ENCODE measurements at places on chromosomes 11 and 22.

GRCh38 chr11:17810746-17811145 lies 76.2 kb downstream of the KCNC1 start:
- peak; percentile 21 for DNase-seq

DNA sequence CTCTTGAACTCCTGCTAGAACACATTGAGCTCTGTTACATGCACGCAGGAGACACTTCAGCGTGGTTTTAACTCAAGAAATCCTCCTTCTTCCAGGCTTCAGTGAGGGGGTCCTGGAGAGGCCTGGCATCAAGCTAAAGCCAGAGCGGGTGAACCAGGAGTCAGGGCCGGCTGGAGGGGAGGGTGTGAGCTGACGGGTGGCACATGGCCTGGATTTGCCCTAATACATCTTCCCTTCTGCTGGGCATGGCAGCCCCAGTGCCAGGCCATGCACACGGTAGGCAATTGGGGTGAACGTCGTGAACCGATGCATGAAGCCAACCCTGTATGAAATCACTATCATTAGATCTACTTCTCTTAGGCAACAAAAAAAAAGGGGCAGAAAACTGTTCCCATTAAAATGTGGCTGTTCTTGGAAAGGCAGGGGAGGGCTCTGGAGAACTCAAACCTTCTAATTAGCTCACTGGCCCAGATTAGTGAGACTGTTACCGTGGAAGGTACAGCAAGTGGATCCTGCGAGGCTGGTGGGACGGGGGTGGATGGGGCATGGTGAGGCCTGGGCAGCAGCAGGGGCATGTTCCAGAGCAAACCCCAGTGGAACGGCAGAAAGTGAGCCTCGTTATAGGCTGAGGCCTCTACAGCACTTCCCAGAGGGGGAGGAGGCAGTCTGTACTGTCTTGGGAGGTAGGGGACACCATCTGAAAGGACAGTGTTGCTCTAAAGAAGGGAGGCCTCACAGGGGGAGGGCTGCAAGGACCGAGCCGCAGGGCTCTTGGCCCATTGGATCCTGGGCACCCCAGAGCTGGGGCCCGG lies 10.6 kb downstream of the IFT27 start:
- DNase-seq: no peak

DNA sequence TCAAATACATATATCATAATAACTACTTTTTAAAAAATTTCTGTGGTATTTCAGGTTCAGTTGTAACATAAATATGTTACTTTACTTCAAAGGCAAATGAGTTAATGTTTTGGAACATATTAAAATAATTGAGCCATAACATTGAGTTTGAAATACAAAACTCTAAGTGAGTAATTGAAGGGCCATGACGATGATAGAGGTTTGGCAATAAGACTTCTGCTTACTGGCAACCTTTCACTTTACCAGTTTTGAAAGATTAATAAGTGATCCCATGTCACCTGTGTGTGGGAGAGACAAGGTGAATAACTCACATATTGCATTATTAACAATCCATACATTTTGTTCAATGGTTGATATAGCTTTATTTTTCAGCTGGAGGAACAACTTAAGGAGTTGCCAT lies 144.4 kb downstream of the GRIA4 start:
- no peak for DNase-seq

- DNase-seq: no peak
These were observed 7.1 kb upstream of the SLC35E4 start for GRCh38 chr22:30628491-30628890.

- peak; percentile 28 for DNase-seq
These were observed 35.0 kb downstream of the PPFIA1 start for GRCh38 chr11:70305501-70305900.

DNA sequence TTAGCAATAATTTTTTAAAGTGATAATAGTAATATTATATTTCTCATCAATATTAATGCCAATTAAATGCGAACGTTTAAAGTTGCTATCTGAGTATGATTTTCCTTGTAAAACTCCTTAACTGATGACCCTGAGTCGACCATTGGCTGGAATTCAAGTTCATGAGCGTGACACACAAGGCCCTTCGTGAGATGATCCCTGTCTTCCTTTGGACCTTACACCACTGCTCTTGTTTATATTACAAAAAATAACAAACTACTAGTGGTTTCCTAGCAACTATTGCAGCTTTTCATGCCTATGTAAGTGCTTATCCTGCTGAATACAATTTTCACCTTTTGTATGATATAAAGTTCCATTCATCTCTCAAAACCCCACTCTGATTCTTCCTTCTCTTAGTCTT lies 752.9 kb downstream of the CNTN5 start:
- peak; percentile 0 for DNase-seq

DNA sequence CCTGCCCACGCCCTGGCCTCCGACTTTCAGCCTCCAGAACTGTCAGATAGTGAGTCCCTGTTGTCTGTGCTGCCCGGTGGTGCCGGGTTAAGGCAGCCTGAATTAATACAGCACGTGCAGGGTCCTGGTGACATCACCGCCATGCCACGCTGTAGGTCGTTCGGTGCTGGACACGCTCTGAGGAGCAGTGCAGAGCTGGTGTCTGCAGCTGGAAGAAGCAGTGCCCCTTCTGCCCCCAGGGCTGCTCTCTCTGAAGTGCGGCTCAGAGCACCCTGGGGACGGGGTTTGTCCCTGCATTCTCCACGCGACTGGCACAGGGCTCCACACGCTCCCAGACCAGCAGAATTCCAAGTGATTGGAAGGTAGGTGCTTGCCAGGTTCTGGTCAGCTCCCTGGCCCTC lies 831.5 kb downstream of the TBC1D22A start:
- no peak for DNase-seq

DNA sequence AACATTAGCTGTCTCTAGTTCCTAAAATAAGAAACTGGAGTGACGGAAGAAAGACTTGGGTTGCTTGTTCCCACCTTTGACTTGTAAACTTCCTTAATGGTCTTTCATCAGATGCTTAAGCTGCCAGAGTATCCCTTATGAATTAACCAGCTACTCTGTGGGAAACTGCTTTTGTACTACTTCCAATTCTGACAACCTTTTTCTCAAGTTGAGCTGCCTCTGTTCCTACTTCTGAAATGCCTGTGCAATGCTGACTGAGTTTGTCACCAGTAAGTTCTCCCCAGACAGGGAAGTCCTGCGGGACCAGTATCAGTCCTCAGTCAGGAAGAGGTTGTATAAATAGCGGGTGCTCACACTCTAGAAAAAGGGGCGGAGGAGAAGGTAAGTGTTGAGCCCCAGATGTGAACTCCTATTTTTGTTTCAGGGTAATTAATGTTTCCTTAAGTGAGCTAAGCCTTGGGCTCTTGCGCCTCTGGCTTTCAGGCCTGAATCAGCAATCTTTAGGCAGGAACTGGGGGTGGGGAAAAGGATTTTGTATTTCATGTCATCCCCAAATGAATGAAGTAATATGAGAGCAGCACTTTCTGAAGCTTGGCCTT lies 67.2 kb downstream of the CECR2 start:
- DNase-seq: no peak

GRCh38 chr11:77596626-77597025 lies 6.9 kb downstream of the AQP11 start:
- DNase-seq: peak; percentile 67

GRCh38 chr11:121494355-121495099 lies 41.8 kb upstream of the SORL1-AS1 start:
- no peak for DNase-seq

GRCh38 chr22:30054067-30054763 lies 26.0 kb upstream of the HORMAD2 start:
- DNase-seq: no peak

GRCh38 chr11:113317339-113317738 lies 3.0 kb downstream of the TTC12 start:
- DNase-seq: no peak

DNA sequence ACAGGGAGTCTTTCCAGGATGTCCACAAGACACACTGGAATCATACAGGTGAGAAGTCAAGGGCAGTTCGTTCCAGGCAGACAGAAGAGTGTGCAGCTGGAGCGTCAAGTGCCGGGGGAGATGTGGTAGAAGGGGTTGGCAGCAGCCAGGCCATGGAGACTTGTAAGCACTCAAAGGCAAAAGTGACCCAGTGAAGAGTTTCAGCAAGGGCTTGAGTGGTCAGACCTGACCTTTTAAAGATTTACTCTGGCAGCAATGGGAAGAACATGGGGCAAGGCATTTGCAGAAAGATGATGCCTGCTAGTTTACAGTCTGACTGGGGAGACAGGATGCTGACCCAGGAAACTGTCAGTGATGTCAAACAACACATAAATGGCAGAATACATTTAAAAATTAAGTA lies 29.0 kb downstream of the P4HA3 start:
- DNase-seq: no peak

GRCh38 chr22:20131859-20132685 lies 468 bp downstream of the ZDHHC8 start:
- no peak for DNase-seq

- peak; percentile 23 for DNase-seq
These were observed 964 bp upstream of the REXO2 start for GRCh38 chr11:114438303-114438702.

GRCh38 chr22:47657224-47657623 lies 894.8 kb downstream of the TBC1D22A start:
- no peak for DNase-seq

DNA sequence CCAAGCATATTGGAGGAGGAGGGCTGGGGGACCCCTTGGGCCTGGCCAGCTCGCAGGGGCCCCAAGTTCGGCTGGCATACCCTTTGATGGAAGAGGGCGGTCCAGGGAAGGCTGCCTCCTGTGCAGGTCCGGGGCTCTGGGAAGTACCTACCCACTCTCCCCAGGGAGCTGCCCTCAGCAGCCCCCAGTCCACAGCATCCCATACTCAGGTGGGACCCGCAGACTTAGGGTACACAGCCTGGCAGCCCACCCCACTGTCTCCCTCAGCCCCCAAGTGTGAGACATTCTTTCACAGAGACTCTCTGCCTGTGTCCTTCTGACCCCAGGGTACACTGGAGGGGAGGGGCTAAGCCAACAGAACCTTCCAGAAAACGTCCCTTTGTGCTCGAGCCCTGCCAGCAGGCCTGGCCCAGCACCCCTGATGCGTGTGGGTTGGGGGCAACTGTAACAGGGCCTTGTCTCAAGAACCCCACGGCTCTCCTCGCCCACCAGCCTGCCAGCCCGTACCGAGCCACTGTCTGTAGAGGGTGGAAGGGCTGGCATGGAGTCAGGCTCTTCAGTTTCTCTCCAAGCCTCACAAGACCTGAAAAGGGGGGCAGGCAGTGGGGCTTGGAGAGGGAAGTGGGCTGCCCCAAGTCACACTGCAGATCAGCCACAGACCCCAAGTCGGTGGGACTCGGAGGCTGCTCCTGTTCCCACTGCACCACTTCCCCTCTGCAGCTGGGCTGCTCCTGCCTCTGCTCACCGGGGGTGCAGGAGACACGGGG lies 7.0 kb upstream of the TNFRSF13C start:
- no peak for DNase-seq

- no peak for DNase-seq
These were observed 27.1 kb downstream of the CWF19L2 start for GRCh38 chr11:107430525-107430924.

GRCh38 chr11:118233377-118233776 lies 8.6 kb upstream of the JAML start:
- DNase-seq: no peak

DNA sequence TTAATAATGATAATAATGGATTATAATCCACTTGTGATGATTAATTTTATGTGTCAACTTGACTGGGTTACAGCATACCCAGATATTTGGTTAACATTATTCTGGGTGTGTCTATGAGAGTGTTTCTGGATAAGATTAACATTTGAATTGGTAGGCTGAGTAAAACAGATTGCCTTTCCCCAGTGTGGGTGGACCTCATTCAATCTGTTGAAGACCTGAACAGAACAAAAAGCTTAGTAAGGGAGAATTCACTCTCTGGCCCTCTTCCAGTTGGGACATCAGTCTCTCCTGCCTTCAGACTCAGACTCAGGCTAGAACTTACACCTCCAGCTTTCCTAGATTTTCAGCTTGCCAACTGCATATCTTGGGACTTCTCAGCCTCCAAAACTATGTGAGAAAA lies 37.3 kb upstream of the RRAS2 start:
- no peak for DNase-seq

- DNase-seq: no peak
These were observed 34.2 kb upstream of the PLET1 start for GRCh38 chr11:112294688-112295340.

DNA sequence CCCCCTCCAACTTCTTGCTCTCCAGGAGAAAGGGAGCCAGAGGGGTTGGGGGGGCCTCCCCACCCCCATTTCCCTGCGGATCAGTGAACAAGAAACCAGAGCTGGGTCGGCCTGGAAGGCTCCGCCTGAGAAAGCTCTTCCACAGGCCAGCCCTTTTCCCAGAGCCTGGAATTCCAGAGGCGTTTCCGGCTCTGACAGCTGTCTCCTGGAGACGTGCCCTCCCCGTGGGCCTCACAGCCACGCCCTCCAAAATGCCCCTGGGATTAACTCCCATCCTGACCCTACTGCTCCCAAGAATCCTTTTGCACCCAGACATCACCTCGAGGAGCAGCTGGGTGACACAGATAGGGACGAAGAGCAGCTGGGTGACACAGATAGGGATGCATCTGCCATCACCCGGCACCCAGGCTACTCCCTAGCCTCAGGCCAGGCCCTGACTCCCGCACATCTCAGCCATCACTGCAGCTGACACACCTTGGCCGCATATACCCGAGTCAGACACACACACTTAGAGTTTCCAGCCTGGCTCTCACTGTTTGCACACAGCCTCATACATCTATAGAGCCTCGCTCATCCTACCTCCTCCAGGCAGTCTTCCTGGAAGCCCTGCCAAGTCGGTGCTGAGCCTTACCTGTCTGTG lies 7.6 kb upstream of the CDC42EP1 start:
- peak; percentile 66 for DNase-seq

GRCh38 chr11:68314203-68315170 lies 2.1 kb downstream of the LRP5 start:
- DNase-seq: peak; percentile 57

GRCh38 chr11:132578580-132578979 lies 953.7 kb downstream of the OPCML start:
- DNase-seq: no peak

- DNase-seq: peak; percentile 2
These were observed 133.4 kb downstream of the DCDC1 start for GRCh38 chr11:31236143-31236542.

DNA sequence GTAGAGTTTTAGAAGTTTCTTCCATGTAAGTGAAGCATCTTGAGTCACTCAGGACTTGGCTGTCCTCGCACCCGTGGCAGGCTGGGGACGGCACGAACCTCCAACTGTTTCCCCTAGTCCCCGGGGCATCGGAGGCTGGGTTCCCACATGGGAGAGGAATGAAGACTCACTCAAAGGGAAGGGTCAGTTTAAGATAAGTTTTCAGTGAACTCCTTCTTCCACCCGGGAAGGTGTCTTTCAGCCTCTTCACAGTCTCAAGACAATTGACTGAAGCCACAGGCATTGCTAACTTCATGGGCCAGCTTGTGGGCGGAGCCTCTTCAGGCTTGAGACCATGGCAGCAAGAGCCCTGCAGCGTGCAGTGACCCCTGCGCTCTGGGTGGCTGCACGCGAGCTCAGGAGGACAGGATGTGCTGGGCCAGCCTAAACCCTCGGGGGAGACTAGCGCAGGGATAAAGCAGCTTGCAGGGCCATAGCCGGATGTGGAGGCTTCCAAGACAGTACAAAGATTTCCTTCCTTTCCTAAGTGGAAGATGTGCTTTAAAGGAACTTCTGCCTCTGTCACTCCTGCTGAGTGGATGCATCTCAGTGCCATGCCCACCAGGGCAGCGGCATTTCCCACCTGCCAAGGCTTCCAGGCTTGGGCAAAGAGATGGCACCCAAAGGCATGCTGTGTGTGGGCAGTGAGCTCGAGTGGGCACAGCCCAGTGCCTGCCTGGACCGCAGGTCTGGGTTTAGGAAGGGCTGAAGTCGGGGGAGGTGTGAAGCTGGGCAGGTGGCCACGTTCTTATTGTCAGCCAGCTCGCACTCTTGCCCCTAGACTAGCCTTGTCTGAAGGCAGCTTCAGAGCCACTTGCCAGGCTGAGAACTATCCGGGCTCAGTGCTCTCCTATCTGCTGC lies 32.9 kb downstream of the PPIL2 start:
- DNase-seq: peak; percentile 80

- DNase-seq: no peak
These were observed 2.0 kb downstream of the MPPED1 start for GRCh38 chr22:43413826-43414225.

Measured in EL (cell line).